ENCODE measurements at places on chromosomes 16 and 17.

DNA sequence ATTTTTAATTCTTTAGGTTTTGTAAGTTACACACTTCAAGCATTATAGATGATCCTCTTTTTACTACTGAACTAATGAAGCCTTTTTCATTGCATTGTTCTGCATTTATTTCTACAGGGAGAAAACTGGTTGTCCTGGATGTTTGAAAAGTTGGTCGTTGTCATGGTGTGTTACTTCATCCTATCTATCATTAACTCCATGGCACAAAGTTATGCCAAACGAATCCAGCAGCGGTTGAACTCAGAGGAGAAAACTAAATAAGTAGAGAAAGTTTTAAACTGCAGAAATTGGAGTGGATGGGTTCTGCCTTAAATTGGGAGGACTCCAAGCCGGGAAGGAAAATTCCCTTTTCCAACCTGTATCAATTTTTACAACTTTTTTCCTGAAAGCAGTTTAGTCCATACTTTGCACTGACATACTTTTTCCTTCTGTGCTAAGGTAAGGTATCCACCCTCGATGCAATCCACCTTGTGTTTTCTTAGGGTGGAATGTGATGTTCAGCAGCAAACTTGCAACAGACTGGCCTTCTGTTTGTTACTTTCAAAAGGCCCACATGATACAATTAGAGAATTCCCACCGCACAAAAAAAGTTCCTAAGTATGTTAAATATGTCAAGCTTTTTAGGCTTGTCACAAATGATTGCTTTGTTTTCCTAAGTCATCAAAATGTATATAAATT lies 53.0 kb downstream of the TUBD1 start:
- DNase-seq, result no peak

- DNase-seq, result no peak
These were observed 111.8 kb upstream of the CRHR1 start for GRCh38 chr17:45672301-45672700.

- no peak for DNase-seq
These were observed 17.6 kb downstream of the SLC13A5 start for GRCh38 chr17:6695565-6695964.

DNA sequence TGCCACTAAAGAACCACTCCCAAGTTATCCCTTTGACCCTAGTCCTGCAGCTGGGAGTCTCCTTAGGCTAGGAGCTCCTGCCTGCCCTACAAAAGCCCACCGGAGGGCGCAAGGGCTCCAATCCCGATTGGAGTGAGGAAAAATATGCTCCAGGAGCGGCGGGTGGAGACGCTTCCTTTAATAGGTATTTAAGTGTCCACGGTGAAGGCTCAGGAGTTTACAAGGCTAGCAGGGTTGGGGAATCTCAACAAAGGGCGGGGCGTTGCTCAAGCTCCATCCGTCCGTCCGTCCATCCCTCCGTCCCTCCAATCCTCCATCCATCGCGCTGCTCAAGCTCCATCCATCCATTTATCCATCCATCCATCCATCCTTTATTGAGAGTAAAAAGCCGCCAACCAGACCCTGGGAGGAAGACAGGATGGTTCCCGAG lies 556 bp upstream of the SPNS1 start:
- peak; percentile 10 for DNase-seq

DNA sequence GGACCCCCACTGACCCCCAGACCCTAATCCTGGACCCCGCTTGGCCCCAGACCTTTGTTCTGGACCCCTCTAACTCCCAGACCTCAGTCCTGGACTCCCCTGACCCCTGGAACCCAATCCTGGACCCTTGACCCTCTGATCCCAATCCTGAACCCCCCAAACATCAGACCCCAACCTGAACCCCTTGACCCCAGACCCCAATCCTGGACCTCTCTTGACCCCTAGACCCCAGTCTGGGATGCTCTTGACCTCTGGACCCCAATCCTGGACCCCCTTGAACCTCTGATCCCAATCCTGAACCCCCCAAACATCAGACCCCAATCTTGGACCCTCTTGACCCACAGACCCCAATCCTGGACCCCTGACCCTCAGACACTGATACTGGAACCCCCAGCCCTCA lies 13.5 kb upstream of the P2RX1 start:
- no peak for DNase-seq

DNA sequence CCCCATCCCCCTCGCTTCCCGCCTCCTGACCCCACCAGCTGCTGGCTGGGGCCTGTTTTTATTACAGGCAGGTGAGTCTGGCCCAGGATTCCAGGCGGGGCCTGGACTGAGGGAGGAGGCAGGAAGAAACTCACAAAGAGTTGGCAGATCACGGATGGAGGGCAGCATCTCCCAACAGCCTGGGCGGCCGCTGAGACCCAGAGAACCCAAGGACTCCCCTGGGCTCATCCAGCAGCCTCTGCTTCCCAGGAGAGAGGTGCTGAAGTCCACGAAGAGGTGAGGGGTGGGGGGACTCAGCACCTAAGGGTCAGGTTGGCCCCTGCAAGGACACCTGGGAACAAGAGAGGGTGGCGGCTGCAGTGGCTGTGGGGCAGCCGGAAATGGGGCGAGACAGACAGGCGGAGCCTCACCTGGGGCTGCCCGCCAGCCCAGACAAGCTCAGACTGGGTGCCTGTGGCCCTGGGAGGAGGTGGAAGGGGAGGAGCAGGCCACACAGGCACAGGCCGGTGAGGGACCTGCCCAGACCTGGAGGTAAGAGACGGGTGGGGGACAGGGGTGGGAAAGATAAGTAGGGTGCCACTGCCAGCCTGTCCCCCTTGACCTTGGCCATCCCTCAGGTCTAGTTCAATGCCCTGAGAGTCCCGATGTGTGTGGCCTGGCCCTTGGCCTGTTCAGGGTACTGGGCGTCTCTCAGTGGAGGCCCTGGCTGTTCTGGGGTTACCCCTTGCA lies 8.7 kb upstream of the ADGRG1 start:
- no peak for DNase-seq

Data from SK-N-MC (cell line).